RKO (cell line): ENCODE measurements at places on chromosomes 16 and 17.

DNA sequence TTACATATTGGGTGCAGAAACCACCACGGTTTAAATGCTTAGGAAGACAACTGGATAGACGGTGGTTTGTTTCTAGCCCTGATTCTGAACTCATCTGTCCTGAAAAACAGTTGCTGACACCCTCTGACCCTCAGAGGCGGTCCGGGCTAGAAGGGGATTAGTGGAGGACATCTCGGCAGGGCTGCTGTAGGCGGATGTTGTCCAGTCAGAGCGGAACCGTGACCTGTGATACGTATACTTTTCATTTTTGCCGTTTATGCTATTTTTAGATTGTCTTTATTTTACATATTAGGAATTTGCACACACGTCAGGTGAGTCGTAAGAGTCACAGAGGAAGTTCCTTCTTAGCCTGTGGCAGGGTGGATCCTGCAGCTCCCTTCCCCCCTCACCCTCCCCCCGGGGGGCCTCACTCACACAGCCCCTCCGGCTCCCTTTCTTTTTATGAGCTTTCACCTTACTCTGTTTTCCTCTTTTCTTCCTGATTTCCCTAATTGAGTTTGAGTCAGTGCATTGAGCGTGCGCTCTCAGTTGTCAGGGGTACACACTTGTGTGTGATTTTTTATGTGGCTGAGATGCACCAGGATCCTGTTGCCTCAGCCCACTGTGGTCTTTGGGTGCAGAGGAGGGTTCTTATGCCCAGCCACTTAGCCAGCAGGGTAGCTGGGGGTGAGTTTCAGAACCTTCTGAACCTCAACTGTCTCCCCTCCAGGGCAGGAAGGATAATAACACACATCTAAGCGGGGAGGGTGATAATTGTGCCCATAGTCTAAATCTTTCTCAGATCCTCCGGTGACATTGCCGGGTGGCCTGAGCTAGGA lies 211.1 kb upstream of the CHMP6 start:
- DNase-seq: no peak

- no peak for DNase-seq
Observed at GRCh38 chr17:79997011-79997660, 38.5 kb downstream of the TBC1D16 start.

DNA sequence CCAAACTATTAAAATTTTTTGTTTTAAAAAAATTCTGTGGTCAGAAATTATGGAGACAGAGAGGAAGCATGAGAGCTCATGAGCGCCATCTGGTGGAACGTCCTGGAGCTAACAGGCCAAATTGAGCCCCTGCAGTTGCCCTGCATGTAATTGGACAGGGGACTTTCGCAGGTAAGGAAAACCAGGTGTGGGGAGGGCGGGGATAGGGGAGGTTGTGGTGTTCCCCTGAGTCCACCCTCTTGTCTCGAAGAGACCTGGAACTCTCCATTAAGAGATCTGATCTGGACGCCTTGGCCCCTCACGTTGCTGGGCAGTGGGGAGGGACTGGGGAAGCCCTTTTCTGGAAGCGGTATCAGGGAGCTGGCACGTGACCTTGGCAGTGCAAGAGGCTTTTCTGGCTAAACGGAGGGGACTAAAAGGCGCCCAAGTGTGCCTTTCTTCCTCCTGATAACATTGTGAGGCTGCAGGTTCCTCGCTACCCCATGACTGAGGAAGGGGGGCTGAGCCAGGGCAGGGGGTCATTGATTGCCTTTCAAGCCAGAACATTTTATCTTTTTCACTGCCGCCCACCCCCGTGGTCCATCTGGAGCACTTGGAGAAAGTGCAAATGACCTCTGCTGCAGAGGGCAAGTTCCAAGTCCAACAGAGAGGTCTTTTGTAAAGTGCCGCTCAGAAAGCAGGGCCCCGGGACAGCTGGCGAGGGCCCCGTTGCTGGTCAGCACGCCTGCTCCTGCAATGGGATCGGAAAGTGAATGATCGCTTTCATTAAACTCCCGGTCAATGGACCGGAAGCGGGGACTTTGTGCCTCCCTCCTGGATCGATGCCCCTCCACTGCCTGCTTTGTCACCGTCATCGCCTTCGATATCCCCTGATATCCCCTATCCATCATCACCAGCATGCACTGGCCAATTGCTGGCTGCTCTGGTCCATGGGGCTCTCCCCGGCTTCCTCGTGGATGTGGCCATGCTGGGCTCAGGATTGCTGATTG lies 18.4 kb downstream of the PDILT start:
- peak; percentile 28 for DNase-seq

DNA sequence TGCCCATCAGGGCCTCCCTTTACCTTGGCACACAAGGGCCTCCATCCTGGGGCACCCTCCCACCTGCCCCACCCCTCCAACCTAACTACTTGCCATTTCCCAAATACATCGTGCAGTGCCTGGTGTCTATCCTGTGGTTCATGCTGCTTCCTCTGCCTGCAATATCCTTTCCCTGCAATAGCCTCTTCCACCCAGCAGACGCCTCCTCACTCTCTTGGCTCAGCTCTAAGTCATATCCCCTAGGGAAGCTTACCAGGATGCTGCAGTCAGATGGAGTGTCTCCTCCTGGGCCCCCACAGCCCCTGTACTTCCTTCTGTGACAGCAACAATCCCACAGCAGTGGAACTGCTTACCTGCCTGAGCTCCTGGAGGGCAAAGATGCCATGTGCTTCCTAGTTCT lies 36.7 kb downstream of the CCDC182 start:
- peak; percentile 24 for DNase-seq

DNA sequence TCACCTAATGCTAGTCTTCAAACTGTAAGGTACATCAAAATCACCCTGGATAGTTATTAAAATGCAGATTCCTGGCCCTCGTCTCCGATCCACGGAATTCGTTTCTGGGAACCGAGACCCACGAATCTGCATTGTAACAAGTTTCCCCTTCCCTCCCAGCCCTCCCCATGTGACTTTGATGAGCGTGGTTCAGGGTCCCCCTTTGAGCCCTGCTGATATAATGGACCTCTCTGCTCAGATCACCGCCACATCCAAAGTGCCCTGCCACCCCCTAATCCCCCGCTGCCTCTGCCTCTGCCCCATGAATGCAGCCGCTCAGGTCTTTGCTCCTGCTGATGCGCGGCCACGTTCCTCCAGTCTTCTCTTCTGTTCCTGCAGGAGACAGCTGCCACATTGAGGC lies 283.1 kb downstream of the SNX29 start:
- no peak for DNase-seq

- DNase-seq: no peak
Observed at GRCh38 chr17:17387498-17388362, 84.6 kb downstream of the NT5M start.

DNA sequence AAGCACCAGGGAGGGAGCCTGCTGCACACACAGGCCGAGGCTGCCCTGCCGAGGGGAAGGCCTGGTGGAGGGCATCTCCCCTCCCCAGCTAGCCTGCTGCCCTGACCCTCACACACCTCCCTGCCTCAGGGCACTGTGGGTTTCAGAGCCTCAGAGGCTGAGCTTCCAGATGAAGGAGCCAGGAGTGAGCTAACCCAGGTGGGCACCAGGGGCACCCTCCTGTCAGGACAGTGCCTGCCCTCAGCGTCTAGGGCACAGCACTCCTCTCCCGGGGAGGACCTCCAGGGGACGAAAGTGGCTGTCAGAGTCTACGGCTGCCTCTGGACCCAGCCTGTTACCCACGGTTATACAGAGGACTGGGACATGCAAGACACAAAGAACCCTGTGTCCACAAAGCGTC lies 22.8 kb upstream of the DLX4 start:
- DNase-seq: no peak

- DNase-seq: no peak
Observed at GRCh38 chr17:35548978-35549377, 11.5 kb upstream of the SLFN12L start.

DNA sequence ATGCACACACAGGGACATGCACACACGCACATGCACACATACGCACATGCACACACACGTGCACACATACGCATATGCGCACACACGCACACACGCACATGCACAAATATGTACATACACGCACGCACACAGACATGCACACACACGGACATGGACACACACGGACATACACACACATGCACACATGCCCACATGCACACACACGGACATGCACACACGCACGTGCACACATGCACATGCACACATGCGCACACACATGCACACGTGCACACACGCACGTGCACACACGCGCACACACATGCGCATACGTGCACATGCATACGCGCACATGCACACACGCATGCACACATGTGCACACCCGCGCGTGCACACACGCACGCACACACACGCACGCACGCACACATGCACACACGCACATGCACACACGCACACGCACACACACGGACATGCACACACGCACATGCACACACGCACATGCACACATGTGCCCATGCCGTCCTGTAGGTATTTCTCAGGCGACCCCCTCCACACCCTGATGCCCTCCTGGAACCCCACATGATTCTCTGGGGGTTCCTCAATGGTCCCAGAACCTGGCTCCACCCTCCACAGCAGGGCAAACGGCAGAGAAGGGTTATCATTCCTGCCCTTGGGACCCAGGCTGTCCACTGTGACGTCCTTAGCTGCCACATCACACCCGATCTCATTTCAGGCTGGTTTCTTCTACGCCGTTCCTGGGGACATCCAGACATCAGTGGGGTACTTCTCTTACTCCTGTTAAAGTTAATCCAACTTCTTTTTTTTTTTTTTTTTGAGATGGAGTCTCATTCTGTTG lies 9.6 kb upstream of the RBFOX3 start:
- DNase-seq: no peak

DNA sequence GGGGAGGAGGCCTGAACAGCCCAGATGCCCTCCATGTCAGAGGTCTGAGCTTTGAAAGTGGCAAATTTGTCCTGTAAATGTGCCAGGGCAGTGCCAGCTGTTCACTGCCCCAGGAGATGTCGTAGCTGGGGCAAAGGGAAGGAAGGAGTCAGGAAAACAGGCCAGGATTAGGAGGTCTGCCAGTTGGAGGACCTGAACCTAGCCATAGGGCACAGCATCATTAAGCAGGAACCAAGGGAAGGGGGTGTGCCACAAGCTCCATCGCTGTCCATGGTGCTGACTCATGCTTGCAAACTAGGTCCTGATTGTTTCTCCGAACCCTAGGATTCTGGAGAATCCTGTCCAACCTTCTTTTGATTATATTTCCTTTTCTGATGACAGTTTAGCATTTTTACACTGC lies 124.2 kb downstream of the TMEM132E start:
- DNase-seq: peak; percentile 69

DNA sequence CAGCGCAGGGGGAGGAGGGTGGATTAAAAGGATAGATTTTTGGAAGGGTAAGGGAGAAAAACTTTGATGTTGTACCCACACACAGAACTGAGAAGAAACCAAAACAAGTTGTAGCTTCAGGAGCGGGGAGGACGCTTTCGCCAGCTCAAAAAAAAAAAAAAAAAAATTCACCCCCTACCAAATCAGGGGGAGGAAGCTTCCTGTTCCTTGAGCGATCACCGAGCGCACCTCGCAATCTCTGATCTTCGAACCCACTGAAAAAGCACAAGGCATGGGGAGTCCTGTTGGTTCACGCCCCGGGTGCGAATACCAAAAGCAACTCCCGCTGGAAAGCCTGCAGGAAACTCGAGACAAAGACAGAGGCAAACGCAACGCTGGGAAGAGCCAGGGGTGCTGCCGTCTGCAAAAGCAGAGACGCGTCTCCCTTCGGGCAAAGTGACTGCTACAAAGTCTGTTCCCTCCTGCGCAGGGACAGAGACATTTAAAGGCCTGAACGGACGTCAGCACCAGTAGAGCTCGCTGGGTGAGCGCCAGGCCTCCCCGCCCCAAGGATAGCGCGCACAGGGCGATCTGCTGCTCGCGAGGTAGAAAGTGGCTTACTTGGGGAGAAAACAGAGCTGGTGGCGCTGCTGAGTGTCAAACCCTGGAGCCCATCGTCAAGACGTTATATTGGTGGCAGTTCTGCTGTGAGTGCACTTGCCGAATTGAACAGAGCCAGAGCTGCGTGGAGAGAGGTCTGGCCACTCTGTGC lies 190.4 kb downstream of the USP22 start:
- DNase-seq: no peak

GRCh38 chr17:43784628-43785101 lies 4.4 kb downstream of the CFAP97D1 start:
- DNase-seq: no peak

DNA sequence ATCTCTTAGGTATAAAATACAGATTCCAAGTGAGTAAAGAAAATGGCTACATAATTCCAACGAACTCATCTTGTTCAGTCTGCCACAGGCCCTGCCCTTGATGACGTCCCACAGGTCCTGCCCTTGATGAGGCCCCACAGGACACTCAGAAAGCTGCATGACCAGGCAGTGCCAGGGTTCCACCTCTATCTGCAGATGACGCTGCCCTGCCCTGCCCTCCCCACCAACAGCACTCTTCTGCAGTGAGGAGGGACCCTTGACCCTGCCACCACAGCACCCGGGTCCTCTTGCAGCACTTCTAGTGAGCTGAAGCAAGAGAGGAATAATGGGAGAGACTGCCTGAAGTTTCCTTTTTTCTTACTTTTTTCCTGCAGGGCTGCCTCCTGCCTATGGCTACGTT lies 118.4 kb downstream of the VPS53 start:
- no peak for DNase-seq

DNA sequence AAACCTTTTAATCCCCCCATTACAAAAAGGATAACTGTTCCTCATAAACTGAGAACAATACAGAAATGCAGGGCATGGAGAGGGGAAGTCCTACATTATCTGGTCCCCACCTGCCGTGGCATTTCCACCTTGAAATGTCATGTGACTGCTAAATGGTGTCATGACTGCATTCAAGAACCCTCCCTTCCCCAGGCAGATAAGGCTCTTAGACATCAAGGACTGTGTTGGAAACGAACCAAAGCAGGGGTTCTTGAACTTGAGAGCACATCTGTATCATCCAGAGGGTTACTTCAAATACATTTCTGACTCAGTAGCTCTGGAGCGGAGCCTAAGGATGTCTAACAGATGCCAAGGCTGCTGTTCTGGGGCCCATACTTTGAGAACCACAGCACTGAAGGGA lies 18.4 kb downstream of the CMTM3 start:
- no peak for DNase-seq

DNA sequence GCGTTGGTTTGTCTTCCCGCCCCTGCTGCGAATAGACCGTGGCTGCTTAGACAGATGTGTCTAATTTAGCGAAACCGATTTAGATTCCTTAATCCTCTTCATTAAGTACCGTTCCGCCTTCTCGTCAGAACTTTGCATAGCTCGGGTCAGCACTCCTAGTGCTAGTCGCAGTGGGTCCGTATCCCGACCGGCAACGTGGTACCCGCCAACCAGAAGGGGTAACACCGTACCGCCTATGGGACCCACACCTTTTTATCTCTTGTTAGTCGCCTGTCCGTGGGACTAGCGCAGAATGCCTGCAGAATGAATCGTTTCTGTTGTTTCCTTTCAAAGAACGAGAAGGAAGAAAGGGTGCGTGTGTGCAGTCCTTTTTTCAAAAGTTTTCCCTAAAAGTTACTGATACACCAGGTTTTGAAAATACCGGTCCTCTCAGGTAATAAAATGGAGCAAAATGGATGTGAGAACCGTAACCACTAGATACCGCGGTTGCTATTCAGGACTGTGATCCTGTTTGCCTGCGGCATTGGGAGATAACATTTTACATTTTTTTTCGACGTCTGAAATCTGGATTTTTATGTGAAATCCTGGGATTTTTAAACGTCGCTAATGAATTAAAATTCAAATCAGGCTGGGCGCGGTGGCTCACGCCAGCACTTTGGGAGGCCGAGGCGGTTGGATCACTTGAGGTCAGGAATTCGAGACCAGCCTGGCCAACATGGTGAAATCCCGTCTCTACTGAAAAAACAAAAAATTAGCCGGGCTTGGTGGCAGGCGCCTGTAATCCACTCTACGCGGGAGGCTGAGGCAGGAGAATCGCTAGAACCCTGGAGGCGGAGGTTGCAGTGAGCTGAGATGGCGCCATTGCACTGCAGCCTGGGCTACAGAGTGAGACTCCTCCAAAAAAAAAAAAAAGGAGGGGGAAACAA lies 998 bp upstream of the SRSF1 start:
- no peak for DNase-seq

GRCh38 chr17:47698749-47699535 lies 5.0 kb downstream of the TBKBP1 start:
- peak; percentile 57 for DNase-seq
